ENCODE measurements at places on chromosomes 13 and 19.

GRCh38 chr19:37928527-37929286 lies 21.7 kb downstream of the SIPA1L3 start:
- DNase-seq: no peak

GRCh38 chr19:843836-844545 lies 3.2 kb downstream of the PRTN3 start:
- no peak for DNase-seq

DNA sequence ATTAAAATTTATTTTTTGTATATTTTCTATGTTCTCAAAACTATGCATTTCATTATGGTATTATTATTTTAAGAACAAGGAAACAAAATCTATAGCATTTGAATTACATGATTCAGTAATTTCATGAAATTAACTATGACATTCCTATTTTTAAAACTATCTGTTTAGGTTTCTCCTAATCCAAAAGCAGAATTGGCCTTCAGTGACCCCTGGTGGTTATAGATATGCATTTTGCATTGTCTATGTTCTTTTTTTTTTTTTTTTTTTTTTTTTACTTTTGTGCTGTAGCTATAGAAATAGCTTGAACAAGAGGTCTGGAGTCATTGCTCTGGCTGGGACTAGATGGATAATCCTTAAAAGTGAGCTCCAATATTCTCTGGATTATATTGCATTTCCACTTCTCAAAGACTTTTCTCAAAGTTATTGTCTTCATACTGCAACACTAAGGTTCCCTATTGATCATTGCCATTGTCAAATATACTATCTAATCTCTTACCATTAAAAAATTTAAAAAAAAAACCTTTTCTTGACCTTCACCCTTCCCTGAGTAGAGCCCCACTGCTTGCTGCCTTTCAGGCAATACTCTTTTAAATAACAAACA lies 15.9 kb upstream of the DNAJC3 start:
- DNase-seq: peak; percentile 61

- peak; percentile 10 for DNase-seq
These were observed 386 bp downstream of the RRAS start for GRCh38 chr19:49639401-49640112.

DNA sequence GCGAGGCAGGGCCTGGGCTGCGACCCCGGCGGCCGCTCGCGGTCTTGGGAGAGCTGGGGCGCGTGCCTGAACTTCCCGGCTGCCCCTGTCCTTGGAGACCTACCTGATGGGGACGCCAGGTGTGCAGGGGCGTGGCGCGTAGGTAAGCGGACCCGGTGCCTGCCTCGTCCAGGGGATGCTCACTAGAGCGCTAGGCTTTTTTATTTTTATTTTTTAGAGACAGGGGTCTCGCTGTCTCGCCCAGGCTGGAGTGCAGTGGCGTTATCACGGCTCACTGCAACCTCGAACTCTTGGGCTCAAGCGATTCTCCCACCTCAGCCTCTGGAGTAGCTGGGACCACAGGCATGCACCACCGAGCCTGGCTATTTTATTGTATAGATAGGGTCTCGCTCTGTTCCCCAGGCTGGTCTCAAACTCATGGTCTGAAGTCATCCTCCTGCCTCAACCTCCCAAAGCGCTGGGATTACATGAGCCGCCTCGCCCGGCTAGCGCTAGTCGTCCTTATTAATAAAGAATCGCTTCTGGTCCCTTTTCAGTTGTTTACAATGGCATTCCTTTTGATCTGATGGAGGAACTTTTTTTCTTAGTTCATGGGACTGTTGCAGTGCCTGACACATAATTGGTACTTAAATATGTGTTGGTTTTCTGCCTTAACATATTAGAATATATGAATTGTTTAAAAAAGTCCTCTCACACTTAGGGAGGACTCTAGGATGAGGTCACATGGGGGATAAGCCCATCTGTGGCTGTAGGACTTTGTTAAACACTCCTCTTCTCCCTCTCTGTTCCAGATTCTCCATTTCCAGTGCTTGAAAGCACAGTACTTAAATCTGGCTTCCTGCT lies 812 bp downstream of the DPY19L3 start:
- DNase-seq: no peak

- no peak for DNase-seq
These were observed 99.7 kb upstream of the RXFP2 start for GRCh38 chr13:31639443-31640163.

DNA sequence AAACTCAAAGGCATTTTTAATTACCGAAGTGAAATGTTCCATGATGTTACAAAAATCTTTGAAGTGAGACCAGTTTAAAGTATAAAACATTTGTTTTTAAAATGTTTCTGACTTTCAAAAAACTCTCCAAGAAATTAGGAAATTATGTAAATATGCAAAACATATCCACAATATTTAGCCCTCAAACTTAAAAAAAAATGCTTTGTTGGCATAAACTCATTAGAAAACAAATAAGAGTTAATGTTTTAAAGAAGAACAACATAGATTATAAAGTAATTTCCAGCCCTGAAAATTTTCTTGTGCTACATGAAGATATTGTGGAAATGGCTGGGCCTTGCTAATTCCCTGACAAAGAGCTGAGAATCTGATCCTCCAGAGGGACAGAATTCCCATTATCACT lies 199.7 kb upstream of the STARD13 start:
- no peak for DNase-seq

GRCh38 chr13:113121928-113122471 lies 599 bp upstream of the F10 start:
- no peak for DNase-seq
